Foreskin keratinocyte (primary cell): ENCODE measurements at places on chromosomes 16 and 17.

DNA sequence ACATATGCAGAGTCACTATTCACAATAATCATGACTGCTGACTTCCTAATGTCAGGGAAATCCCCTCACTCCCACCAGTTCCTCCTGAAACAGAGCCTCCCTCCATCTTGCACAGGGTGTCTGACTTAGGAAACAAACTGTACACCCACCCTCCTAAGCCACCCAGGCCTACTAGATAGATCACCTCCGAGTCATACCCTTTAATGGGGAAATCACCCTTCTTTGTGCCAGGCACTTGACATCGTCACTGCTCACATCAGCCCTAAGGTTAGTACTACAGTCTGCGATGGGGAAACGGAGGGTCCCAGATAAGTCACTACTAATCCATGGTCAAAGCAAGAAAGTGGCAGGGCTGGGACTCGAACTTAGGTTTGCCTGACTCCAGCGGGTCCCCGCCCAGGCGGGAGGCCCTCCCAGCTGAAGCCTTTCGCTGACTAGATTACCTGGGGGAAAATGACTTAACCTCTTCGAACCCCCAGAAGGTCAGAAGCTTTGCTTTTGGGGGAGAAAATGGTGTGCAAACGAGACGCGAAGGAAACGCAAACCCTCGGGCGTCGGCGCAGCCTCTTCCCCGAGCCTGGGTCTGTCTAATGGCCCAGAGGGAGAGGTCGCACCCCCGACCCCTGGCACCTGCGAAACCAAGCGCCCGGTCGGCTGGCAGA, 3.4 kb upstream of the MLLT6 start:
- DNase-seq: no peak

DNA sequence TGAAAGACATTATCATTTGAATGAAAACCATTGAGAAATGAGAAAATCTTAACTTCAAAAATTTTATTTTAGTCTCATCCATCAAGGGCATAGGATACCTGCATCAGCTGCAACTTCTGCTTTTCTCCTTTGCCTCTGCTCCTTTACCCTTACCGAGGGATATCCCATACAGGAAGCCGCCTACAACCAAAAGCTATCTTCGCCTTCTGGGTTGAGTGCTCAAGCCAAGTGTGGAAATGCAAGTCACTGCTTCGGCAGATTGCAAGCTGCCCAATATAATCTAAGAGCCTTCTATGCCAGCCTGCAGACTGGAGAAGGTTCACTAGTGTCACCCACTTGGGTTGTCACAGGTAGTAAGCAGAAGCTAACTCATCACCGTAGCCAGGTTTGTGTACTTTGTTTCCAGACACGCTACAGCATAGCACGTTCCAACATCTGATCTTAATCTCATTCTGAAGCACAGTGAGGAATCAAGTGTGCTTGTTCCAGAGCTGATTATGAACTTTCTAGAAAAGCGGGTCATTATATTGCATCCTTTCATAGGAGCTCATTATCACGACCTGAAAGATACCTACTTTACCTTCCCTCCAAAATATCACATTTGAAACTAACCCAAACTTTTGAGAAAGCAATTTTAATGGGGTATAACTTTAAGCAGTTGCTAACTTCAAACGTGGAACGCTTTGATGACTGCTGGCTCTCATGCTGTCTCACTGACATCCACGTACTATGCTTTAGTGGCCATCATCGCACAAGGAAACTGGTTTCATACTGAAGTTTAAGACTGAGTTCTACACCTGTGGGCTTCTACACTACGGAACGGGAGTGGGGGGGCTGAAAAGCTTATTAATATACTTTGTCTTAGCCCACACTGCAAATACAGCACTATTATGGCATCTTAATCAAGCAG, 8.0 kb upstream of the UNK start:
- DNase-seq: peak; percentile 66

GRCh38 chr16:25914357-25914962, 222.7 kb downstream of the HS3ST4 start:
- DNase-seq: no peak

- DNase-seq: no peak
Measured at GRCh38 chr17:52465407-52465806, 306.9 kb upstream of the CA10 start.

DNA sequence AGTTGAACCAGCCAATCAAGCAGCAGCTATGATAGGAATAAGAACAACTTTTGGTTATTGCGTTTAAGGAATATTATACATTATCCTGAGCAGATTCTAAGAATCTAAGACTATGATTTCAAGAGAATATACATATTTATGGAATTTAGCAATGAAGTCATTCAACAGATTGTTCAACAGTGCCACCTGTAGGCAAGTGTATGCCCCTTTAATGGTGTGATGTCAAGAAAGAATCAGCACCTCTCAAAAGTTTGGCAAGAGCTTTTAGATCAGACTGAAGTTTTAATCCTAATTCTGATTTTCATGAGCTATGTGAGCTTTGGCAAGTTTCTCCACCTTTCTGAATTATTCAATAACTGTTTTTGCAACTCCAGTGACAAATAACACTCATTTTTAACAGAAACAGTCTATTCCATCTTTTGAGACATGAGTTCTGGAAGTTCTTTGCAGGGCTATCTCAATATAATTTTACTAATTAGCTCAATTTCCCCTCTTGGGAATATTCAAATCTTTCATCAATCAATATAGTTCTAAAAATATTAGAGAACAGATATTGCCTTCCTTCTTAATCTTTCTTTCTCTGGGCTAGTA, 474.3 kb upstream of the TOM1L1 start:
- no peak for DNase-seq

DNA sequence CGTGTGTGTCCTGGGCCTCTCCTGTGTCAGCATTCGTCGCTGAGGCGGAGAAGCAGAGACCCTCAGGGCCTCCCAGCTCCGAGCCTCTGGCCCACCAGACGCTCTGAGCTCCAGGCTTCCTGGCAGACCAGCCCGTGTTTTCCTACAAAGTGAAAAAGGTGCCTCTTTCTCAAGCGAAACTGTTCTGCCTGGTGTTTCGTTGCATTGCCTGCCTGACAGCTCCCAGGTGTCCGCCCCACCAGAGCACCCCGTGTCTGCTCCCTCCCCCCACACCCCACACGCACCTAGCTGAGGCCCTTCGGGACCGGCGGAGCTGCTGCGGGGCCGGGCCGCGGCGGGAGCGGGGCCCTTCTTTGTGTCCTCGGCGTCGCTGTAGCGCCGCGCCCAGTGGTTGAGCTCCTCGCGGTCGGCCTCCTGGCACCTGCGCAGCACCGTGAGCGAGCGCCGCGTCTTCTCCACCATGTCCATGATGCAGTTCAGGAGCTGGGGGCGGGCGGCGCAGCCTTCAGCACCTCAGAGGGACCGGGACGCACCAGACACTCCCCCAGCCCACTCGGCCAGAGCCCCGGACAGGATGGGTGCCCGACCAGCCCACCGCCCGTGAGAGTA, 14.7 kb upstream of the PABPN1L start:
- no peak for DNase-seq

- peak; percentile 88 for DNase-seq
Measured at GRCh38 chr17:11969565-11969964, 27.7 kb downstream of the ZNF18 start.

- DNase-seq: no peak
Measured at GRCh38 chr17:6648181-6648580, 3.2 kb downstream of the MED31 start.

DNA sequence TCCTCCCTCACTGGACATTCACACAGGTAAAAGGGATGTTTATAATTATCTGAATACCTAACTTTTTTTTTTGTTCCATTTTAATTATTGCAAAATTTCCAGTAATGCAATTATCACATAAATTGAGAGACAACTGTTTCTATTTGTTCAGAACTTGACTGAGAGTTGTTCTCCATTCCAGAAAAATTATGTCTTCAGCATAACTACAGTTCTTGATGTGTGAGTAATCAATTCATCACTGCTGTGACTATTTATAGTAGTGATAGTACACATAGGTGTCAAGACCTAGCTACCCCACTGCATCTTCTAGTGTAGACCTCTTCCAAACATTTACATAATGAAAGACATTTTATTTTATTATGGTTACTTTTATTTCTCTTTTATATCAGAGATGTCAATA, 5.8 kb upstream of the TNRC6A start:
- DNase-seq: peak; percentile 61
